ENCODE measurements at places on chromosomes 6 and 20.

DNA sequence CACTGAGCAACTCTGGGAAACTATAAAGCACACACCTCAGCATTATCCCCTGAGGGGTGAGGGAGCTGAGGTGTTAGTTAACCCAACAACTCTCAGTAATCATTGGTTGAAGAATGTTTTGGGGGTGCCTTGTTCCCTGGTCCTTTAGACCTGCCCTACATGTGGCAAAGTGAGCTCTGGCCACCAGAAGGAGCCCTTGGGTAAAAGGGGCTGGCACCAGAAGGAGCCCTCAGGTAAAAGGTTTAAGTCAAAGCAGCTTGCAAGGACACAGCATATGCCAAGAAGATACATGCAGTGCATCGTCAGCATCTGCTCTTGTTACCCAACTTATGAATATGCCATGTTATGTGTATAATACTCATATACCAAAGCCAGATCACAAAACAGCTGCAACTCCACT, 1081.7 kb downstream of the KIF16B start:
- no peak for DNase-seq

- no peak for DNase-seq
Measured at GRCh38 chr6:29419516-29419915, 4.8 kb downstream of the OR12D1 start.

DNA sequence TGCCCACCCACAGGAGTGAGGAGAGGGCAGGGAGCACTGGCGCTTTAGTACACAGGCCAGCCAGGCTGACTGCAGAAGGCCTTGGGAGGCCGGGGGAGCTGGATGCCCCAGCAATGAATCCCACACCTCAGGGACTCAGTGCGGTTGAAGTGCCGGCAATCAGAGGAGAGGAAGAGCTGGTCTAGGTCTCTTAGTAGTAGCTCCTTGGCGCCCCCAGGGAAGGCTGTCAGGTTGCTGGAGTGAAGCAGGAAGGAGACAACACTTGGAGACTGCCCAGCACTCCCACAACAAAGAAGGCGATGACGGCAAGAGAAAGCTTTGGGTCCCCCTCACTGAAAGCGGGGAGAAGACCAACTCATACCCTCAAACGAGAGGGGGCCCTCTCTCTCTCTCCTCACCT, 8.3 kb upstream of the TNXB start:
- no peak for DNase-seq

GRCh38 chr6:52106994-52107393, 19.6 kb upstream of the PKHD1 start:
- DNase-seq: no peak

GRCh38 chr20:51562332-51563173, 20.0 kb upstream of the NFATC2 start:
- peak; percentile 88 for DNase-seq

- no peak for DNase-seq
Measured at GRCh38 chr20:7710440-7710839, 229.8 kb downstream of the HAO1 start.

- DNase-seq: peak; percentile 70
Measured at GRCh38 chr20:46757754-46758678, 48.6 kb downstream of the SLC2A10 start.

Measured in AG08395 (cell line).